ENCODE measurements at places on chromosomes 5 and 9. TPM values are rescaled to one million over a fixed set of nuclear protein-coding genes. Genes with fewer than 3 reads are reported as not detected.

DNA sequence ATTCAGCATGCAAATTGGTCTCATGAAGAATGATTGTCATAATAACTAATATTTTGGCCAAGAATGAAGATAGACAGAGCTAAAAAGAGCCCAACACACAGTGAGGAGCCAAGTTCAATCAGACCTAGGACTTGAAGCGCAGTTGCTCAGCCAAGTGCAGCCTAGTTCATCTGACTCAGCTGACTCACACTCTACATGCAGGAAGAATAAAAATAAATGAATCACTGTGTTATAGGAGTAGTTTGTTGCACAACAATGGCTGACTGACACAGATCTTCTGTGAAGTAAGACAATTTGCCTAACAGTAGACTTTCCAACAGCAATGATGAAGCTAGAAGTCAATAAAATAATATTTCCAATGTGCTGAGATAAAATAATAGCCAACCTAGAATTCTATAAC is 261.5 kb downstream of the CEMIP2 start:
- DNase-seq = no peak

- no peak for DNase-seq
These were observed 11.2 kb downstream of the LIX1 start for GRCh38 chr5:97131139-97131710.

DNA sequence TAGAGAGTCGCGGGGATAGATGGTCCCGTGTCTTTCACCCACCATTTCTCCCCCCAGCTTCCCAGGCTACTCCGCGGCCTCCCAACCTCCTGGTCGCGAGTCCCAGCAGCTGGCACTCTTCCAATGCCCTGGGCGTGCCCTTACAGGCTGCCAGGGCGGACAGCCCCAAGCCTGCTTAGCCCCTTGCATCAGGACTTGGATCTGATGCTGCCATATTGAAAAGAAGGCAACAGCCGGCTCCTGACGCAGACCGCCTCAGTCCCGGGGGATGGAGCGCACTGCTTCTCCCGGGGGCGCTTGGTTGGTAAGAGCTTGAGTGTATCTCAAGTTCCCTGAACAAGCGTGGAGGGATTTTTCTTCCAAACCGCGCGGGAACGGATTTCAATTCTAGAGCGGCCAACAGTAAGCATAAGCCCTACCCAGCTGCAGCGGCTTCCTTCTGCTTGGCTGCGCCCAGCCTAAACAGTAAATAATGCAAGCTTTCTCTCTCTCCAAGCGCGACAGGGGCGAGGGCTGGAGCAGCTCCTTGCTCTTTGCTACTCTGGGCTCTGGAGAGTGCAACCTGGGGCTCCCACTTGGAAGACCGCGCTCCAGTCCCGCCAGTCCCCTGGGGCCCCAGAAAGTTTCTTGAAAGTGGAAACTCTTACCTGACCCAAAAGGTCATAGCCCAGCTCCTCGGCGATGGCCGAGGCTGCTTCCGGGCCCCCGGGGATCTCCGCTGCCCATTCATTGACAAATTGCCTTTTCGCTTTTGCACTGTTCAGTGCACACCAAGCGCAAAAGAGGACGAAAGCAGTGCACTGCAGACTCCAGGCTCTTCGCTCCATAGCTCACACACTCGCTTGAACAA is 607 bp downstream of the PCSK1 start:
- no peak for DNase-seq

GRCh38 chr5:33229216-33229615 is 211.5 kb upstream of the TARS1 start:
- DNase-seq = no peak

DNA sequence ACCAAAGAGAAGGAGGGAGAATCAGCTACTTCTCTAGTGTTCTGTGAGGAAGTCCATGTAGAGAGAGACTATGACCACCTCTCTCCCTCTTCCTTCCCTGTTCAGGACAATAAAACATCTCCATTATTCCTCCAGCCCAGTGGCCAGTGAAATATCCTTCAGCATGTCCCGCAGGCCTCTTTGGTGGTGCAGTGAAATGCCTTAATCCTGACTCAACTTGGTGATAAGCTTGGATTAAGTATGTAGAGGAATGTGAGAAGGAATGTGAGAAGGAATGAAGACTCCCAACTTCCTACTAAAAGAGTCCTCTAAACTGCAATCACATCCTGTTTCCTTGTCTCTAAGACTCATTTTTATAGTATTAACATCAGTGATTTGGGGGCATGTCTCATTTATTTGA is 167.3 kb downstream of the TRPM3 start:
- DNase-seq = no peak

- DNase-seq = no peak
These were observed 137.0 kb downstream of the NPR3 start for GRCh38 chr5:32848120-32848519.

- no peak for DNase-seq
These were observed 8.9 kb downstream of the IPO11 start for GRCh38 chr5:62421414-62421813.

GRCh38 chr5:169153405-169153804 is 147.5 kb downstream of the SLIT3 start:
- DNase-seq = no peak

- DNase-seq = no peak
These were observed 206.9 kb downstream of the PTTG1 start for GRCh38 chr5:160628619-160628968.

GRCh38 chr5:67045816-67046740 is 150.5 kb downstream of the CD180 start:
- DNase-seq = no peak

GRCh38 chr9:125650271-125650737 is 56.7 kb downstream of the MAPKAP1 start:
- no peak for DNase-seq

DNA sequence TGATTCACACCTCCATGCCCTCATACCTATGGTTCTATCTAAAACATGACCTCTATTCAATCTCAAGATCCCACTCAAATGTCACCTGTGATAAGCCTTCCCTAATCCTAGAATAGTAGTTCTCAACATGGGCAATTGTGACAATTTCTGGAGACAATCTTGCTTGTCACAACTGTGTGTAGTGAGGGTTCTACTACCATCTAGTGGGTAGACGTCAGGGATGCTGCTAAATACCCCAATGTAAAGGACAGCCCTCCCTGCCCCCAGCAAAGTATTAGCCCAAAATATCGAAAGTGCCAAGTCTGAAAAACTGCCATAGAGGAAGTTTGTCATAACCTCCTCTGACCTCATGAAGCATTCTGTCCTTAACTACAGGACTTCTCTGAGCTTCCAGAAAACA is 32.0 kb downstream of the TBCA start:
- DNase-seq = no peak

DNA sequence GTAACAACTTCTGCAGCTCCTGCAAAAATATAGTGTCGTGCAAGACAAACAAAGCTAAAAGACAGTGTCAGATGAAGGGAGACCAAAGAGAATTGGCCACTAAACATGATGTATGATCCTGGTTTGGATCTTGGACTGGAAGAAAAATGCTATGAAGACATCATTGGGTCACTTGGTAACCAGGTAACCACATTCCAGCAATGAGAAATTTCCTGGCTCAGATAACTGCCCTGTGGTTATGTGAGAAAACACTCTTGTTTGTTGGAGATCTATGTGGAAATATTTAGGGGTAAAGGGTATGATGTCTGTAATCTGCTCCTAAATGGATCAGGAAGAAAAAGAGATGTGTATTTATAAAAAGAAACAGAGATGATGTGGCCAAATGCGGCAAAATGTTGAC is 45.5 kb upstream of the ANKRD33B start:
- no peak for DNase-seq

DNA sequence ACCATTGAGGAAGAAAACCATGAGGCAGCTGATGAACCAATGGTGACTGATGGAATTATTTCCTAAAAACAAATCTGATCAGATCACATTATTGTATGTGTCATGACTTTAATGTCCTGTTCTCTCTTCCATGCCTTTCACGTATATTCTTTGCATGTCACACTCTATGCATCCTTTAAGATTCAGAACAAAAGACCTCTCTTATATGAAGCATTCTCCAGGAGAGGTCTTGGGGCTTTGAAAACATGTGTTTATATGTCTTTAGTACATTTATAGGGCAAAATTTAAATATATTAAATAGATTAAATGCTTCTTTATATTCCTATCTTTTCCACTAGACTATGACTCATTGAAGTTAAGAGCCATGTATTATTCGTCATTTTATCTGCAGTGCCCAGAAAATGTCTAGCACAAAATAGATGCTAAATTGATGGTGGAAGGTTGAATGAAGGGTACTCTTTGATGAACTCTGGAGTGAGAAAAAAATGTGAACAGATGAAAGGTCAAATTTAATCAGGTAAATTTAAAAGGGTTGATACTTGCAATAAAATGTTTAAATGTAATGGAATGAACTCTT is 196.3 kb downstream of the PSAT1 start:
- no peak for DNase-seq

DNA sequence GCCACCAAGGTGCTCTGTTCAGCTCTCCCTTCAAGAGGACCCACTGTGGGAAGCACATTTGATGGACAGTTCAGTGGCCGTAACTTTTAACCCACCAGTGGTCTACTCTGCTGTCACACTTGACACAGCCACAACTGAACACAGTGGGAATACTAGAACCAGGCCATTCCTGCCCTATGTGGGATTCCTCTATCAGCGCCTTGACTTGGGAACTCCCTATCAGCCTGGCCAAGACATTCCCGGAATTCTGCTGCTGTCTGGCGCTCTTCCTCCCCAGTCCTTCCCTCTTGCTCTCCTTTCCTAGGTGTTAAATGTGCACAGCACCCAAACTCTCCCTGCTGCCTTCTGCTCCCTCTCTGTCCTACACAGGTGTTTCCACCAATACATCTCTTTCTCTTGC is 23.1 kb upstream of the SH3PXD2B start:
- no peak for DNase-seq

- DNase-seq = no peak
These were observed 86.5 kb upstream of the TLE4 start for GRCh38 chr9:79485258-79485657.

- DNase-seq = no peak
These were observed 236.5 kb downstream of the ICE1 start for GRCh38 chr5:5658889-5659465.

GRCh38 chr5:124733329-124733650 is 13.1 kb downstream of the ZNF608 start:
- DNase-seq = no peak

DNA sequence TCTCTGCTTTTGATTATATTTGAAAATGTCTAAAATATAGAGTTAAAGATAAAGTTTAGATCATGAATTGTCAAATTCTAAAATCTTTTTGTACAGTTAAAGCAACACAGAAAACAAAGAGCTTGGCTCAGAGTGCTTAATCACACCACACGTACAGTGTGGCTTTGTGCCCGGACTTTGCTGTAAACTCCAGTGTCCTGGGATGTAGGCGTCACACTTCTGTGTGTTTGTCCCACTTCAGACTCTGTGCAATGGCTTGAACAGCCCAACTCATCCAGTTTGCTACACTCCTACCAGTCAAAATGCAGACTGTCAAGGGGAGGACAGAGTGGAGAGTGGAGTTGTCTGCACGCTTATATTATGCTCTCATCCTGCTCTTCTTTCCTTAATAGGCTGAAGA is 45.3 kb downstream of the SMARCA2 start:
- DNase-seq = no peak

GRCh38 chr5:87686975-87687374 is 274.2 kb upstream of the CCNH start:
- DNase-seq = no peak

Gene ENHO
- 0.22 TPM for total RNA-seq

Gene C5orf52
- total RNA-seq = not detected

Gene TLE1
- total RNA-seq = 52.5 TPM

Gene OLFM1
- 33.7 TPM for total RNA-seq

Gene FCHO2
- 48.1 TPM for total RNA-seq

Gene F2RL1
- 51.9 TPM for total RNA-seq

Gene PRKAA1
- 104 TPM for total RNA-seq

Gene ADAMTS19
- not detected for total RNA-seq

Gene IFNA21
- total RNA-seq = not detected

Gene MED22
- 32.7 TPM for total RNA-seq

Measured in kidney (tissue), 22 donors.